Endothelial cell of umbilical vein (primary cell): ENCODE measurements at places on chromosomes 13 and 19. TPM values are rescaled to one million over a fixed set of nuclear protein-coding genes. Genes with fewer than 3 reads are reported as not detected.

GRCh38 chr13:33934951-33935371 lies 117.0 kb downstream of the RFC3 start:
- no peak for DNase-seq

- DNase-seq = no peak
Observed at GRCh38 chr13:111398715-111399299, 78.4 kb downstream of the TEX29 start.

DNA sequence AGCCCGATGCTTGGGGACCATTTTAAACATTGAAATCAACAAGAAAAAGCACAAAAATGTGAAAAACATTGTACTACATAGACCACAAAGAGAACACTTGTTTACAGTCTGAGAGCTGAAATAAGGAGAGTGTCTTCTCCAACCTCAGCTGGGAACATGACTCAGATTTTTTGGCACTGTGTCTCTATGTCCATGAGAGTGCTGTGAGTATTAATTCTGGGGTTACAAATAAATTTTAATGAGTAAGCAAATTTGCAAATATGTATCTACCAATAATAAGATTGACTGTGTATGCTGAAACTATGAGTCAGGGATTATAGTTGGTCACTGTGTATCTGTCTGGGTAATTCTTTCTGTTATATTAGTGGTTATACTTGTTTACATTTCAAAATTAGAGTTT lies 174.0 kb downstream of the DCT start:
- DNase-seq = peak; percentile 67

DNA sequence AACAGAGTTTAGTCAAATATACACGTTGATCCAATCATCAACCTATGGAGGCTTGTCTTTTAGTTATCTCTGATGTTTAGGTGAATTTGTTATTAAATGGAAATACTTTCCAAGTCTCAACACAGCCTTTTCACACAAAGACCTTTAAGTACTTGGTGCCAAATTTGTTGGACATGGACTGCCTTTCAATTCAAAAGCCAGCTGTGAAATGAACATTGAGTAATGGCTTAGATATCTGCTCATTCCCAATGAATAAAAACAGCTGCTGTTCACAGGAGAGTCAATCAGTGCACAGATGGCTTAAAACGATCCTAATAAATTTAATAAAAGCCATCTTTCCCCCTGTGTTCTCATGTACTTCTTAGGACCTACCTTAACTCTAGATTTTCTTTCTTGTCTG lies 19.9 kb upstream of the DHRS12 start:
- DNase-seq = no peak

- no peak for DNase-seq
Observed at GRCh38 chr19:10230173-10230860, 814 bp downstream of the S1PR2 start.

The ZNF93 gene
- 5.6 and 9.9 TPM in 2 replicates for total RNA-seq

The DCT gene
- not detected in 2 replicates for total RNA-seq

The MYADM gene
- total RNA-seq = 128 and 133 TPM in 2 replicates

The ADPRHL1 gene
- total RNA-seq = 0.35 and 0.97 TPM in 2 replicates
